ENCODE measurements at places on chromosomes 16 and 17.

GRCh38 chr17:82693168-82693867 is 5.2 kb downstream of the RAB40B start:
- DNase-seq: no peak

DNA sequence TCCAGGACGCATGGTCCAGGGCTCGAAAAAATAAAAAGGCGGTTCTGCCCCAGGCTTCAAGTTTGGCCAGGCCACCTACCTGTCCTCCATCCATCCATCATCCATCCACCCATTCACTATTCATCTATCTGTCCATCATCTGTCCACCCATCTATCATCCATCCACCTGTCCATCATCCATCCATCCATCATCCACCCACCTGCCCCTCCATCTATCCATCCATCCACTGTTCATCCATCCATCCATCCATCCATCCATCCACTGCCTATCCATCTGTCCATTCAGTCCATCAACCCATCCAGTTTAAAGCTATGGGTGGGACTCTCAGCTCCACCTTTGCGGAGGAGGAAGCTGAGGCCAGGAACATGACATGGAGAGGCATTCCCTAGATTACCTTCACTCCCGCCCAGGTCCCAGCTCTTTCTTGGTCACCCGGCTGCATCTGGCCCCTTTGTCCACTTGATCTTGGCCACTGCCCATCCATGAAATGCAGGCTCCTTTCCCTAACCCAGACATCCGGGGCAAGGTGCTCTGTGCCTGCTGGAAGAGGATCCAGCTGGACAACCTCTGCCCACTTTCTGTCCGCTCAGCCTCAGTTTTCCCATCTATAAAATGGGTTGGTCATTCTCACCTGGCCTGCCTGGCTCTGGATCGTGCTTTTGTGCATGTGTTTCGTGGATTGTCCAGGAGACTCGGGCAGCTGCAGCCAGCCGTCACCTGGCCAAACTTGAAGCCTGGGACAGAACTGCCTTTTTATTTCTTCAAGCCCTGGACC is 236.0 kb upstream of the CIBAR2 start:
- DNase-seq: no peak

DNA sequence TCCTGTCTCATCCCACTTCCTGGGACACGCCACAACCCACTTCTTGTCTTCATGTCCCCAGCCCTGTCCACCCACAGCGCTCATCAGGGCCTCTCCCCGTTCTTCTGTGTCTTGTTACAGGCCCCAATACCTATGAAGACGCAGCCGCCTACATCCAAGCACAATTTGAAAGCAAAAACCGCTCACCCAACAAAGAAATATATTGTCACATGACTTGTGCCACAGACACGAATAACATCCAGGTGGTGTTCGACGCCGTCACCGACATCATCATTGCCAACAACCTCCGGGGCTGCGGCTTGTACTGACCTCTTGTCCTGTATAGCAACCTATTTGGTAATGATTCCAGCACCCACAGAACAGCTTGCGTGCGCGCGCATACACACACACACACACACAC is 70.6 kb downstream of the AMFR start:
- no peak for DNase-seq

DNA sequence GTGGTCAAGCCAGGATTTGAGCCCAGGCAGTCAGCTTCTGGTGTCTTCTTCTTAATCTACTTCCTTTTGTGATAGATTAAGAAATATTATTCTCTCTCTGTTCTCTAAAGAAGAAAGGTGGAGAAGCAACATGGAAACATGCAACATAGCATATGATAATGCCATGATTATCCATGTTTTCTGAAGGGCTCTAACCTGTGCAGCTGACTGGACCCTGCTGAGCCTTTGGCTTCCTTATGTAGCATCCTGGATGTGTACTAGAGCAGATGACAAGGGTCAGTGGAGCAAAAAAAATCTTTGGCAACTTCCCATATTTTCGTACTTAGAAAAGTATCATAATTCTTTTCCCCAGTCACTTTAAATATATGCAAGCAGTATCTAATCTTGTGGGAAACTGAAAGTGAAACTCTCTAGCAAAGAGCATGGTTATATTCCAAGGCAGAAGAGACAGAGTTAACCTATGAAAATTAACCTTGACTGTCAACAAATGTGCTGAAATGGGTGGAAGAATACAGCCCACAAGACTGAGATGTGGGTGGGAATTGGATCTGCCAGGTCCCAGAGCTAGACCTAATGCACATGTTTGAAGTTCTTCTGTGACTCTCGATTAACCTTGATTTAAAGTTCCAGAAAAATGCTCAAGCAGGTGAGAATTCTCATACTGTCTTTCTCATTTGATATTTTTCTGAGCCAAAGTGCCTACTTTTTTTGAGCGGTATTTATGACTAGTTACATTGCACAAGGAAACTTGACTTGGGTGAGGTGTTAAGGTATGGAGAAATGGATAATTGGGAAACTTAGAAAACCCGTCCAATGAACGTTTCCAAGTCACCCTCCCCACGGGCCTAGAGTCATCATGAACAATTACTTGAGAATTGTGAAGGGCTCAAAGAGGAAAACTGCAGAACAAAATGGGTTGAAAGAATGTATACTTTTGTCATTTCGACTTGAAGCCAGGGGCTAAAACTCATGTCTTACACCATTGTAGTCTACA is 248.6 kb downstream of the FTO start:
- DNase-seq: no peak

DNA sequence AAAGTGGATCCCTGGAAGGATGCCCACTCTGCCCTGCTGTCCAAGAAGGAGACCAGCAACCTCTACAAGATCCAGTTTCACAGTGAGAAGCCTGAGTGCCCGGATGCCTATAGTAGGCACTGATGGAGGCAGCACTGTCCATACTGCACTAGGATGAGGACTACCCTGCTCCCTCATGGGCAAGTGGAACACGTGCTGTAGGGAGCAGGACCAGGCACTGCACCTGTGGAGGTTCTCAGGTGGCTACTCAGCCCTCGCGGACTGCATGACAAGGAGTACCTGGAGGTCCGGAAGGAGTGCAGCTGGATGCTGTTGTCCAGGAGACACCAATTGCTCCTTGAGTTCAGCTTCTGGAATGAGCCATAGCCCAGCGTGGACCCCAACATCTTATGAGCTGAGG is 146.1 kb upstream of the NLRP1 start:
- no peak for DNase-seq

GRCh38 chr16:57608462-57609113 is 19.8 kb upstream of the ADGRG1 start:
- DNase-seq: no peak

All from stimulated activated CD8-positive, alpha-beta memory T cell treated with anti-CD3 and anti-CD28 coated beads, Interleukin-7, amount 100 ng/mL, for 48 hours (primary cell).